ENCODE measurements at places on chromosomes 16 and 17.
A peak's percentile ranks its signal among the peaks of the same experiment; 100 is the strongest.

- DNase-seq, result peak; percentile 69
Observed at GRCh38 chr17:1714980-1715802, 5.0 kb upstream of the TLCD2 start.

- DNase-seq, result no peak
Observed at GRCh38 chr16:30967795-30968194, 10.2 kb downstream of the SETD1A start.

- DNase-seq, result no peak
Observed at GRCh38 chr17:62666061-62666800, 38.8 kb downstream of the MRC2 start.

DNA sequence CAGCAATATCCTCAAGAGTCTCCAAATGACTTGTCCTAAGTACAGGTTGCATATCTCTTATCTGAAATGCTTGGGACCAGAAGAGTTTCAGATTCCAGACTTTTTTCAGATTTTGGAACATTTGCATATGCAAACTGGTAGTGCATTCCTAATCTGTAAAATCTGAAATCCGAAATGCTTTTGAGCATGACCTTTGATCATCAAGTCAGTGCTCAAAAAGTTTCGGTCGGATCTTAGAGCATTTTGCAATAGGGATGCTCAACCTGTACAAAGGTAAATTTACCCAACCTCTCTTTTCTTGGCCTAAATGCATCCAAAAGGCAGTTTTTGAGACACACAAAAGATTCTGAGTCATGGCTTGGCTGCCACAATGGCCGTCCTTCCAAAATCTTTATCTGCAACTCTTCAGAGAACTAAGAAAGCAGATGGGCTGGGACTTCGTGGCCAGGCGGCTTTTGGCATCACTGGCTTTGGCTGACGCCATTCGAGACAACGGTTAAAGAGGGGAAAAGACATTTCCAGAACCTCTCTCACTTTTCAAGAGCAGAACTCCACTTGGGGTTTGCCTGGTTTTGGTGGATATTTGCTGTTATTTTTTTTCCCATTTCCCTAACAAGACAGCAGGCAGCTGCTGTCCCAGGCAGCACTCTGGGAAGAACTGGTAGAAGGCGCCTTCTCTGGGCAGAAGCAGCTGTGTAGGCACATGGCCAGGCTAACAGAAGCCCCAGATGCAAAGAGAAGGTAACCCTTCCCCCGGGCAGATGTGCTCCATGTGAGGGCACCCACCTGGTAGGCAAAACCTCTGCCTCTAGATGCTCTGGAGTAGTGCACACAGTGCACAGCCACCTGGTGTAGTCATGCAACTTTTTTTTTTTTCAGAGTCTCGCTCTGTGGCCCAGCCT lies 8.9 kb downstream of the CPPED1 start:
- no peak for DNase-seq
